ENCODE measurements at places on chromosomes 1 and 21.
A peak's percentile ranks its signal among the peaks of the same experiment; 100 is the strongest.

- no peak for DNase-seq
Measured at GRCh38 chr1:112058815-112059450, 69.5 kb upstream of the KCND3 start.

- no peak for DNase-seq
Measured at GRCh38 chr1:39859859-39860812, 23.2 kb downstream of the TRIT1 start.

DNA sequence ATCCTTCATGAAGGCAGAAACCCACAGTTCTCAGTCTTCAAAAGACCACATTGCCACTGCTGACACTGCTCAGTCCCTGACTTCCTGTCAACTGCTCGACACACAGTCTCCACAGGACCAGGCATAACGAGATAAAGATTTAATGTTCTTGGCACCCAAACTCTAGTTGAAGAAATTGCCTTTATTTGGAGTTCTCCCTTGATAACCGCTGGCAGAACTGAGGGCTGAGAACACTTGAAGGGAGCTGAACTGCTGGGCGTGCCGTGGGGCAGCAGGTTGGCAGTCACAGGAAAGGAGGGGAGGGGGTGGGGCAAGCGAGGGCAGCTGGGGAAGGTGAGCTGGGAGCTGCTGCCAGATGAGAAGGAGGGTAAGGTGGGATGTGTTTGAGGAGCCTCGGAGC lies 15.9 kb downstream of the HENMT1 start:
- DNase-seq = peak; percentile 36

DNA sequence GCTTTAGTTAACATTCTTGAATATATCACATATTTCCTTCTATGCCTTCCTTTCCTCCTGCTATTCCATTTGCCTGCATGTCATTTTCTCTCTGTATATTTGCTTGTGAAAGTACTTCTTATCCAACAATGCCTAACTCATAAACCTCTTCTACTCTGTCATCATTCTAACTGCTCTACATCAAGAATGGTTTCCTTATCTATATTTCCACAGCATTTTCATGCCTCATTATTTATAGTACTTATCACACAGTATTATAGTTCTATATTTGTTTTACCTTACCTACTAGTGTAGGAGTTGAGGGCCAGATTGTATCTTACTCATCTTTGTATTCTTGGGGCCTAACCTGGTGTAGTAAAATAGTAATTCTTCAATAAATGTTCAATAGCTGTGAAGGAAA lies 91.5 kb downstream of the ZMYM4 start:
- no peak for DNase-seq

DNA sequence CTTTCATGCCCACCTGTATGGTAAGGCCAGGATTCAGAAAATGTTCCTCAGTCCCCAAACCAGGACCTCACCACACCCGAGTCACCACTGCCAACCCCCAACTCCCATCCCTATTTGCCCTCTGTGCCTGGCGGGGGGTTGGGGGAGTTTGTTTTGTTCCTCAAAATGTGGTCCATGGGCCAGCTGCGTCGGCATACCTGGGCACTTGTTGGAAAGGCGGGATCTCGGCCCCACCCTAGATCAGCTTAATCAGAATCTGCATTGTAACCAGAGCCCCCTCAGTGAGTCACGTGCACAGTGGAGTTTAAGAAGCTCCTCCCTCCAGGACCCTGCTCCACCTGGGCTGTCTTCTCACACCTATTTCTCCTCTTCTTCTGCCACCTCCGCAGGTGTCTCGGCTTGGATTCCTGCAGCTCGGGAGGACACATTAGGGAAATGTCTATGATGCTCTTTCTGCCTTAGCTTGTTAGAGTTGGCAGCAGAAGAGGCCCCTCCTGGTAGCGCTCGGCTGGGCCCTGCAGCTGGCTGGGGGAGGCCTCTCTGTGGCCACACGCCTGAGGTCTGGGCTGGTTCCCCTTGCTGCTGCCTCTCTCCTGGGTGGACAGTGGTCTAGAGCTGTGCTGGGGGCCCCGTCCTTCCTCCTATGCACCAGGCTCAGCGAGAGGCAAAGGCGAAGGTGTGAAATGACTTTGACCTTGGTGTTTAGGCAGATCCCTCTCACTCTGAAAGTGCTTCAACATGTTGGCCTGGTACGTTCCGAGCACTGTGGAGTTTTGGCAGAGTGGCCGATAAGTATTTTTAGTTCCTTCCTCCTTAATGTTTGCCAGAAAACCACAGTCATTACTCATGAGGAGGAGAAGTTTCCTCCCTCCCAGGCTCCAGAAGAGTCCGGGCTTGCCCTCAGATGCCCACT lies 41.8 kb upstream of the CAMTA1 start:
- DNase-seq = peak; percentile 11

DNA sequence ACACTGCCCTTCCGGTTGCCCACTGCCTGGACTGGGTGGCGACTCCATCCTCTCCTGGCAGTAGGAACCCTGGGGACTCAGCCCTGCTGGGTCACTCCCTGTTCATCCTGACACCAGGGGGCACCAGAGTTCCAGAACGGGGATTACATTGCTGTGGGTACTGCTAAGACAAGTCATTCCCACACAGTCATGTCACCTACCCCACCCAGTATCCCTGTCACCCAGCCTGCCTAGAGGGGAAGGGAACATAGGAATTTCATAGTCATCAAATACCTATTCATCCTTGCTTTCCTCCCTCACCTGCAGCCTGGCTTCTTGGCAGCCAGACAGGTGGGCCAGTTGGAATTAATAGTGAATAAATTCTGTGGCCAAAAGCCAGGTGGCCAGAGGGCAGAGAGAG lies 9.8 kb upstream of the SFN start:
- peak; percentile 83 for DNase-seq

- peak; percentile 9 for DNase-seq
Measured at GRCh38 chr21:24840287-24840686, 767.0 kb downstream of the MRPL39 start.

Measured in CD4-positive, alpha-beta T cell (primary cell).